ENCODE measurements at places on chromosomes 2 and 18. TPM values are rescaled to one million over a fixed set of nuclear protein-coding genes. Genes with fewer than 3 reads are reported as not detected.
A peak's percentile ranks its signal among the peaks of the same experiment; 100 is the strongest.

DNA sequence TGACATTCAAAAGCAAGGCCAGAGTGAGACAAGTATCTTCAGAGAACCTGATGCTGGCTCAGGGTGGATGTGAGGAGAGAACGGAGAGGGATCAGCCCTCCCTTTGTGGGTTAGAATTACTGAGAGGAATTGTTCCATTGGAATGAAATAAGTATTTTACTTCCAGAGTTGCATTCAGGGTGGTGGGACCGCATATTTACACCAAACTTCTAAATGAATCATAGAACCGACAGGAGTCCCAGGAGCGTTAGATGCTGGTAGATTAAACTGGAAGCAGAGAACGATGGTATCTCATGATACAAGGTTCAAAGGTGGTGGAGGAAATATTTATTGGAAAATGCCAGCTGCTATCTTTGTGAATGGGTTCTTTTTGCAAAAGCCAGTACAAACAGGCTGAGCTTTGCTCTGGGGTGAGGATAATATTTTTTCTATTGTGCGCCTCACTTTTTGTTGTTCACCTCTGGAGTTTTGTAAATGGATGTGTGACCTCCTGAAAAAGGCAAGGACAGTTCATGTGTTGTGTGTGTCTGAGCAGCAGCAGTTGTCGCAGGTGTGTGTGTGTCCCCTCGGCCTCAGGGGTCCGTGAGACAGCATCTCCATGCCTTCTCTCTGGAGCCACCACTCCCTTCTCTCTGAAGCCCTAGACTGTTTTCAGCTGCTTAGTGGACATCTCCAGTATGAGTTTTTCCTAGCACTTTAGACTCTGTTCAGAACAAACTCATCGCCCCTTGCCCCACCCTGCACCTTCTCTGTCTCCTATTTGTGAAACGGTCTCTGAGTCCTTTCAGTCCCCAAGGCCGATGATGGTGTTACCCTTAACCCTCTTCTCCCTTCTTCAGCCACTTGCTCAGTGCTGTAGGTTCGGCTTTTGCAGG lies 17.8 kb downstream of the MTCL1 start:
- no peaks in the 10 kb centered on the region for H3K4me1 ChIP-seq
- H3K27me3 ChIP-seq: peaks cover 4% of the 10 kb centered on the region
- DNase-seq: no peak
- no peaks in the 10 kb centered on the region for H3K36me3 ChIP-seq
- H3K27ac ChIP-seq: no peak overlapping the region

DNA sequence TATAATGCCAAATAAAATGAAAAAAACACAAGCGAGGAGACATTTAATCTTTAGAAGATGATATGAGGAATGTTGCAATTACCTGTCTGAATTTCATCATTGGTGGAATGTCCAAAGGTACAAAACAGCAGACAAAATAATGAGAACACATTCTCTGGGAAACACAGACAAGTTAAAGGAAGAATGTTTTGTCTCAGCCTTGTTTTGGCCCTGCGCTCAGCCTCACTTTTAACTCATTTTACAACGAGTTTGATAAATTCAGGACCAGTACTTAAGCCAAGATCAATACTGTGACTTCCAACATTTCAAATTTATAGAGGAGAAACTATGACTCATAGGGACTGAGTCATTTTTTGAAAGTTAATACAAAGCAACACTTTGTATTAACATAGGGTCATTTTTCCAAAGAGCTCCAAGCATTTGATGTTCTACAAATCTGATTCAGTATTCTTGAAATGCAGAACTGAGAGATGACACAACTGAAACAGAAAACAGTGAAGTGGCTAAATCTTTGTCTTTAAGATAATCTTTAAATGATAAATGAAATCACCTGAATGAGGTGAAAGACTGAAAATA lies 833.2 kb upstream of the CHAC2 start:
- no peaks in the 10 kb centered on the region for H3K36me3 ChIP-seq
- no peak overlapping the region for H3K4me3 ChIP-seq
- DNase-seq: no peak
- no peaks in the 10 kb centered on the region for H3K27me3 ChIP-seq
- no peak overlapping the region for H3K27ac ChIP-seq
- peaks cover 4% of the 10 kb centered on the region for H3K4me1 ChIP-seq

GRCh38 chr18:56107821-56108477 lies 520.0 kb upstream of the TCF4 start:
- peaks cover 2% of the 10 kb centered on the region for H3K27me3 ChIP-seq
- H3K4me3 ChIP-seq: no peak overlapping the region
- DNase-seq: no peak

DNA sequence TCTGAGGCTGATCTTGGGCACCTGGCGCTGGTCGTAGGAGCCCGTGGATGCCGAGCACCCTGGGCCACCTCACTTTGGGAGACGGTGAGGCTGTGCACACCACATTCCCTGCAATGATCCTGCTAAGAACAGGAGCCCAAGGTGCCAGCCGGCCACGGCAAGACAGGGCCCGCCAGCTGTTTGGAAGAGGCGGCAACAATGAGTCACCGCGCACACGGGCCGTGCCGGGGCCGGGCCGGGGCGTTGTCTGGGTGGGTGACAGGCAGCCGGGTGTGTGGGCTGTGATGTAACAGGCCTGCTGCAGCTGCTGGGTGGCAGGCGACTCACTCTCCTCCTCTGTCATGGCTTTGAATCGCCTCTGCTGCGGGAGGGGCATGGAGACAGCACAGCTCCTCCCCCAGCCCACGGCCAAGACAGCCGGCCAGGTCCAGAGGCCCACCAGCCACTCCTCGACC lies 49.7 kb upstream of the ODC1 start:
- H3K4me1 ChIP-seq: peaks cover 27% of the 10 kb centered on the region
- no peak overlapping the region for H3K27ac ChIP-seq
- no peaks in the 10 kb centered on the region for H3K36me3 ChIP-seq
- H3K4me3 ChIP-seq: no peak overlapping the region
- peaks cover 23% of the 10 kb centered on the region for H3K27me3 ChIP-seq
- DNase-seq: peak; percentile 29

The PRADC1 gene
- 12.5 TPM for total RNA-seq

The ACAA2 gene
- 91.2 TPM for total RNA-seq

The POLE4 gene
- 35.5 TPM for total RNA-seq

GRCh38 chr18:23881778-23882177 lies 132.8 kb upstream of the TTC39C start:
- DNase-seq: no peak
- peaks cover 24% of the 10 kb centered on the region for H3K4me1 ChIP-seq
- peaks cover 2% of the 10 kb centered on the region for H3K27me3 ChIP-seq
- no peak overlapping the region for H3K27ac ChIP-seq
- no peaks in the 10 kb centered on the region for H3K36me3 ChIP-seq

GRCh38 chr2:70961648-70961994 lies 16.8 kb upstream of the ANKRD53 start:
- no peak overlapping the region for H3K4me3 ChIP-seq
- no peaks in the 10 kb centered on the region for H3K36me3 ChIP-seq
- H3K27me3 ChIP-seq: peaks cover 20% of the 10 kb centered on the region
- no peak for DNase-seq
- peaks cover 19% of the 10 kb centered on the region for H3K4me1 ChIP-seq
- H3K27ac ChIP-seq: no peak overlapping the region

GRCh38 chr18:48459016-48459415 lies 49.8 kb upstream of the ZBTB7C start:
- H3K4me3 ChIP-seq: no peak overlapping the region
- H3K27ac ChIP-seq: no peak overlapping the region
- peaks cover 51% of the 10 kb centered on the region for H3K27me3 ChIP-seq
- DNase-seq: no peak
- no peaks in the 10 kb centered on the region for H3K36me3 ChIP-seq
- peaks cover 14% of the 10 kb centered on the region for H3K4me1 ChIP-seq

- no peaks in the 10 kb centered on the region for H3K36me3 ChIP-seq
- no peak overlapping the region for H3K27ac ChIP-seq
- H3K4me3 ChIP-seq: no peak overlapping the region
- H3K4me1 ChIP-seq: no peaks in the 10 kb centered on the region
- H3K27me3 ChIP-seq: no peaks in the 10 kb centered on the region
Observed at GRCh38 chr2:116411211-116411610, 1403.3 kb upstream of the DDX18 start.

- H3K27ac ChIP-seq: no peak overlapping the region
- H3K4me3 ChIP-seq: no peak overlapping the region
- DNase-seq: no peak
- peaks cover 3% of the 10 kb centered on the region for H3K27me3 ChIP-seq
Observed at GRCh38 chr18:58502628-58503027, 126.3 kb downstream of the ALPK2 start.

The CFAP65 gene
- total RNA-seq: not detected

DNA sequence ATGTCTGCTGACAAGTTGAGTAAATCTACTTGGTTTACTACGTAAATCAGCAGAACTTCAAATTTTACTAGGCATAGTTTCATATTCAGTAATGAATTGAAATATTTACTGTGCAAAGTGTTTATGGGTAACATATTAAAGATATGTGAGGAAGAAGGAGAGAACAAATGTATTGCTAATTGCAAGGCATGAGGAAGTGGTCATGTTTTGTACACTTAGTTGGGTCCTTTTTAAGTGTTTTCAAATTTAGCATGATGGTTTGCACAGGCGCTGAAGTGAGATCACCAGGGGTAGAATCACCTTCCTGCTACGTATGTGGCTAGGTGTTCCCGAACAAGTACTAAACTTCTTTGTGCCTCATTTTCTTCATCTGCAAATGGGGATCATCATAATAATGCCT lies 1534.4 kb downstream of the LRP1B start:
- H3K4me3 ChIP-seq: no peak overlapping the region
- no peaks in the 10 kb centered on the region for H3K36me3 ChIP-seq
- no peaks in the 10 kb centered on the region for H3K4me1 ChIP-seq
- no peaks in the 10 kb centered on the region for H3K27me3 ChIP-seq
- no peak for DNase-seq
- H3K27ac ChIP-seq: no peak overlapping the region

DNA sequence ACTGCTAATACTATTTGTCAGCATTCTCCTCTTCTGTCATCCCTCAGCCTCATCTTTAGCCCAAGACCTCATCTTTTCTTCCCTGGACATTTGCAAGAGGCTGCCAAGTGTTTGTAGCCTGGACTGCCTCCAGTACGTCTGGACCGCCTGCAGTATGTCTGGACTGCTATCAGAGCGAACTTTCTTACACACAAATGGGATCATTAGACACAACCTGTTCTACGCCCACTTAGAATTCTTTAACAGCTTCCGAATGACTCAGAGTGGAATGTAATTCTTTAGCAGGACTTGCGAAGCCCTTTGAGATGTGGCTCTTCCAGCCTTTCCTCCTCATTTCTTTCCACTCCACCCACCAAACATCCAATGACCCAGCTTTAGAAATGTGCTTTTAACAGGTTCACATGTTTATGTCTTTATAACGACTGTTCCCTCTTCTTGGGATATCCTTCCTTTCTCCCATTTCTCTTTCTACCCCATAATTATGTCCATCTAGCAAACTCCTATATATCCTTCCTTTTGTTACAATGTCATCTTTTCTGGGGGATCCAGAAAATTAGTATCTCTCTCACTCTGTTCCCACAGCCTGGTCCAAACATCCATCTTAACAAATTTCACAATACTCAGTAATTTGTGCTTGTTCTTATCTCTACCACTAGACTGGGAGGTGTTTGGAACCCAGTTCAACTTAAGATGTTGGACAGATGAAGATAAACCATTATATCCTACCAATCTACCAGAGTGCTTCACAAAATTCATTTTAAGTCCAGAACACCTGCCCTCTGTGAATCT lies 171.3 kb upstream of the PGAP1 start:
- no peak overlapping the region for H3K27ac ChIP-seq
- H3K36me3 ChIP-seq: peaks cover 57% of the 10 kb centered on the region
- no peak overlapping the region for H3K4me3 ChIP-seq
- no peaks in the 10 kb centered on the region for H3K27me3 ChIP-seq
- peaks cover 5% of the 10 kb centered on the region for H3K4me1 ChIP-seq

DNA sequence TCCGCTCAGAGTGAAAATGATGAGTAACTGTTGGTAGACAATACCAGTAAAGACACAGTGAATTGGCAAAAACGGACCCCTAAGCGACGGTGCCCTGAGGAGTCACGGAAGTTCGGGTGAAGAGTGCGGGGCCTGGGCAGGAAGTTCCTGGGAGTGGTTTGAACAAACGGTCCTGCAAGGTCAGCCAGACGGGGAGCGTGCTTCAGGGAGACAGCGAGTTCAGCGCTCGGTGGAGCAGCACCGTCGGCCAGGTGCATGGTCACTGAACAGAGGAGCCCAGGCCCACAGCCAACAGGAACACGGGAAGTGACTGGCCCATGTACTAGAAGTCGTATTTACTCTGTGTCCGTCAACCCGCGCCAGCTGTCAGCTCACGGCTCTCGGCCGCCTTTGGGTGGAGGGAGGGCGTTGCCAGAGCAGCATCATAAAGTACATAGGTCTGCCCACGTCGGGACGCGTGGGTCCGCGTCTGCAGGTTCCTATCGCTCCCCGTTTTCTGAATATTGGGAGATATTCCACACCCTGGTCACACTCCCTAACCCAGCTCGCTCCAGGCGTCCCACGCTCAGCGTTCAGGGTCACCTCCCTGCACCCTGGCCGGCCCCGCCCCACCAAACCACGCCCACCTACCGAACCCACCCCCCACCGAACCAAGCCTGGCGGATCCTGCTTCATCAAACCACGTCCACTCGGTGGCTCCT lies 75.6 kb upstream of the UXS1 start:
- H3K4me1 ChIP-seq: peaks cover 42% of the 10 kb centered on the region
- peak; percentile 63 for DNase-seq
- peak overlapping the region; percentile 82 for H3K27ac ChIP-seq

The FHOD3 gene
- total RNA-seq: not detected

All from activated CD4-positive, alpha-beta T cell treated with anti-CD3 and anti-CD28 coated beads, Interleukin-2, amount 10 ng/mL, durations not matched to agents 7 days and 5 days (primary cell).